ENCODE measurements at places on chromosomes 11 and 22.
A peak's percentile ranks its signal among the peaks of the same experiment; 100 is the strongest.

GRCh38 chr11:19524171-19524671, 188.4 kb upstream of the NAV2 start:
- DNase-seq: no peak
- H3K27ac ChIP-seq: no peak overlapping the region
- peaks cover 30% of the 10 kb centered on the region for H3K27me3 ChIP-seq
- H3K4me1 ChIP-seq: no peaks in the 10 kb centered on the region

- no peak overlapping the region for H3K4me3 ChIP-seq
- no peak for DNase-seq
- no peaks in the 10 kb centered on the region for H3K4me1 ChIP-seq
- H3K27me3 ChIP-seq: peaks cover 60% of the 10 kb centered on the region
- H3K27ac ChIP-seq: no peak overlapping the region
Measured at GRCh38 chr11:31872076-31872443, 60.9 kb upstream of the PAX6 start.

- peak overlapping the region; percentile 4 for H3K4me3 ChIP-seq
- no peaks in the 10 kb centered on the region for H3K4me1 ChIP-seq
- H3K27ac ChIP-seq: no peak overlapping the region
Measured at GRCh38 chr11:107017433-107018218, 650 bp downstream of the GUCY1A2 start.

DNA sequence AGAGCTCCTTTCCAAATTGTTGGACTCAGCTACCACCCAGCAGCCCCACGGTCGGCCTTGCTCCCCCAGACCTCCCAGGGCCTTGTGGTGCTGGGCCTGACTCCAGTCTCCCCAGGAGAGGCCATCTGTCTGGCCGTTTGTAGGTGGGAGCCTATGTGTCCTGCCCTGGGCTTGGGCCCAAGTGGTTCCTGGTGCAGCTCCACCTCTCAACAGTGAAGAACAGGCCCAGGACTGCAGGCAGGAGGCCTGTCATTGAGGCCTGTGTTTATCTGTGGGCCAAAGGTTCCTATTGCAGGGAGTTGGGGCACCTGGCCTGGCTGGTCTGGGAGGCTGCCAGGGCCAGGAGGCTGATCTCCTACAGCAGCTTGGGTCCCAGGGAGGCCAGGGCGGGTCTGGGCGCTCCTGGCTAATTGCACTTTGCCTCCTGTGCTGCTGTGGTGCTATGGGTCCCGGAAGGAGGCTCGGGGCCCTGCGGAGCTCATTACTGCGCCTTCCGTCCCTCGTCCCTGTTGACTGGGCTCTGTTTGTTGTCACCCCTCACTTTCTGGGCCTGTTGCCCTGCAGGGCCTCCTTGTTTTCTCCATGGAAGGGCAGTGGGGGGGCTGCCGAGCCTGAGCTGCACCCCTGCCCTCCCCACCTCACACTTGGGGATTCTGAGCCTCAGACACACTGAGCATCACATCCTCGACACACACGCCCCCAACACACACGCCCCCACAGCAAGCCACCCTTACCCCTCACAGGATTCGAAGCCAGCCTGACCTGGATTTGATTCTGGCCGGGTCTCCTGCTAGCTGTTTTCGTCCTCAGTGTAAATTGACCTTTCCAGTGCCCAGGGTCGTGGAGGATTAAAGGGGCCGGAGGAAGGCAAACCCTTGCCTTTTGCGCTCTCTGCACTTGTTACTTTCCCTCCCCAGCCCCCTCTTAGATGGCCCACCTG, 6.8 kb upstream of the OMP start:
- H3K27ac ChIP-seq: peak overlapping the region; percentile 68
- H3K27me3 ChIP-seq: no peaks in the 10 kb centered on the region
- no peak for DNase-seq
- H3K36me3 ChIP-seq: peaks cover 5% of the 10 kb centered on the region
- peaks cover 3% of the 10 kb centered on the region for H3K4me1 ChIP-seq
- no peak overlapping the region for H3K4me3 ChIP-seq

GRCh38 chr11:93549976-93550375, 6.8 kb upstream of the SMCO4 start:
- peaks cover 38% of the 10 kb centered on the region for H3K27me3 ChIP-seq
- H3K4me1 ChIP-seq: no peaks in the 10 kb centered on the region
- H3K27ac ChIP-seq: no peak overlapping the region
- H3K4me3 ChIP-seq: no peak overlapping the region

- no peak overlapping the region for H3K27ac ChIP-seq
- H3K4me3 ChIP-seq: no peak overlapping the region
- no peak for DNase-seq
- peaks cover 5% of the 10 kb centered on the region for H3K4me1 ChIP-seq
- no peaks in the 10 kb centered on the region for H3K36me3 ChIP-seq
- H3K27me3 ChIP-seq: peaks cover 29% of the 10 kb centered on the region
Measured at GRCh38 chr22:39592081-39593065, 21.8 kb downstream of the CACNA1I start.

DNA sequence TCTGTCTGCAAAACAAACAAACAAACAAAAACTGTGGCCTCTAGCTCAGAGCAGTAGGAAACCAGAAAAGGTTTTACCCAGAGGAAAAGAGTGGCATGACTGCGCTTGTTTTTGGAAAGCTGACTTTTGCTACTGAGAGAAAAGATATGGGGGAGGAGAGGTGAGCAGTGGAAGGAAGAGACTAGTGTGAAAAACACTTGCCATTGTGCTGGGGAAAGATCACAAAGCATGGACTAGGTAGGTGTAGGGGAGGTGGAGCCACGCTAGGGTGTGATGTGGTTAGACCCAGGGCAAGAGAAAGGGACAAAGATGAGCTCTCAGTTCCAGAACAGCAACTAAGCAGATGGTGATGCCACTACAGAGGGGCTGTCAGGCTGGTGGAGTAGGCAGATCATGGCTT, 319.2 kb downstream of the LARGE1 start:
- no peak for DNase-seq
- H3K4me3 ChIP-seq: no peak overlapping the region
- no peak overlapping the region for H3K27ac ChIP-seq
- no peaks in the 10 kb centered on the region for H3K4me1 ChIP-seq
- H3K36me3 ChIP-seq: no peaks in the 10 kb centered on the region
- H3K27me3 ChIP-seq: no peaks in the 10 kb centered on the region

DNA sequence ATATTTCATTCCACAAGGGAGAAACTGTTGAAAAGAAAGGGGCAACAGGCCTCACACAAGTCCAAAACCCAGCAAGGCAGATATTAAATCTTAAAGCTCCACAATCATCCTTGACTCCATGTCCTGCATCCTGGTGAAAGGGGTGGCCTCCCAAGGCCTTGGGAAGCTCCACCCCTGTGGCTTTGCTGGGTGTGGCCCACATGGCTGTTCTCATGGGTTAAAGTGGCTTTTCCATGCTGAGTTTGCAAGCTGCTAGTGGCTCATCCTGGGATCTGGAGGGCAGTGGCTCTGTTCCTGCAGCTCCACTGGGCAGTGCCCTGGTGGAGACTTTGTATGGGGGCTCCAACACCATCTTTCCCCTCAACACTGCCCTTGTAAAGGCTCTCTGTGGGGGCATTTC, 106.4 kb downstream of the CTNND1 start:
- peaks cover 25% of the 10 kb centered on the region for H3K27me3 ChIP-seq
- no peak for DNase-seq
- H3K4me3 ChIP-seq: no peak overlapping the region
- H3K4me1 ChIP-seq: no peaks in the 10 kb centered on the region
- H3K36me3 ChIP-seq: no peaks in the 10 kb centered on the region

- no peak overlapping the region for H3K4me3 ChIP-seq
- H3K36me3 ChIP-seq: no peaks in the 10 kb centered on the region
- no peak overlapping the region for H3K27ac ChIP-seq
- no peaks in the 10 kb centered on the region for H3K4me1 ChIP-seq
- peaks cover 73% of the 10 kb centered on the region for H3K27me3 ChIP-seq
Measured at GRCh38 chr22:47839595-47840227, 1077.3 kb downstream of the TBC1D22A start.

DNA sequence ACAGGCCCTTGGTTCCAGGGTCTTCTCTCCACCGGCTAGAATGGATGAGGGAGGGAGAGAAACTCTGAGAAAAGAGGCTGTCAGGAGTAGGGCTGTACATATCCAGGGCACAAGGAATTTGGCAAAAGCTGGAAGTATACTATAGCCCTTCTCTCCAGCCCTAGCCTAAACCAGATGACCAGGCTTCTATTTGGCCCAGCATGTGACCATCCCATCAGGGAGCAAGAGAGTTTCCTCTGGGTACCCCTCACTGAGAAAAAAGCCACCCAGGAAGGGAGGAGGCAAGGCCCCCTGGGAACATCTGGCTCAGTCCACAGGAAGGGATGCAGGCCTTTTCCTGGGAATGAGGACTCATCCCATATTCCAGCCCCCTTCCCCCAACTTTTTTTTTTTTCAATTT, 8.3 kb downstream of the CD44 start:
- no peak for DNase-seq
- peak overlapping the region; percentile 100 for H3K27ac ChIP-seq
- H3K4me1 ChIP-seq: peaks cover 80% of the 10 kb centered on the region
- H3K4me3 ChIP-seq: peak overlapping the region; percentile 82
- H3K27me3 ChIP-seq: no peaks in the 10 kb centered on the region
- peaks cover 99% of the 10 kb centered on the region for H3K36me3 ChIP-seq

DNA sequence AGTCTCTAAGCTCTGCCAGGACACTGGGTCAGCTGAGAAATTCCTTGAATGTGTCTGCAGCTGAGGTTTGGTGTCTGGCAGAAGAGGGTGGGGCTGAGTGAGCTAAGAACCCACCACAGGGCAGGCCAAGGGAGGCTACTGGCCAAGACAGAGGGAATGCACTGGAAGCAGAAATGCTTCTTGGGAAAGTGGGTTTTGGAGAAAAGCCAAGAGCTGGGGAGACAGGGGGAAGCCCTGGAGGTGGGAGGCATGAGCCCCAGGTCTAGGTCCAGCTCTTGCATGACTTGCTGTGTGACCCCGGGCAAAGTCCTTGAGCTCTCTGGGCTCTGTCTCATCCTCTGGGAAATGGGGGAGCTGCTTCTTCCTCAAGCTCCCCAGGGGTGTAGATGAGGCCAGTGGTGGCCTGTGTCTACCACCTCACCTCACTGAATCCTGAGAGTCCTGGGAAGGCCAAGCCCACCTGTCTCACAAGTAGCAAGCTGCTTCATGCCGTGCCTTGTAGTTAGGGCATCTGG, 2.3 kb downstream of the MMP11 start:
- H3K27ac ChIP-seq: no peak overlapping the region
- DNase-seq: no peak
- H3K36me3 ChIP-seq: no peaks in the 10 kb centered on the region
- H3K27me3 ChIP-seq: no peaks in the 10 kb centered on the region

DNA sequence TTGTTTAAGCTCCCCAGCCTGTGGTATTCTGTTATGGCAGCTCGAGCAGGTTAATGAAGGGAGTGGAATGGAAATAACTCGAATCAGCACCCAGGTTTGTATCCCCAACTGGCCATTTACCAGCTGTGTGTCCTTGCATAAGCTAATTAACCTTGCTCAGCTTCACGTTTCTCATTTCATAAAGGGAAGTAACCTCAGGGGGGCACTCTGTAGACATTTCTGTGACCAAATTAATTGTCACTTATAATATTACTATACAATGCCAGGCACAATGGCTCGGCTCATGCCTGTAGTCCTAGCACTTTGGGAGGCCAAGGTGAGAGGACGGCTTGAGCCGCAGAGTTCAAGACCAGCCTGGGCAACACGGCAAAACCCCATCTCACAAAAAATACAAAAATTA, 13.8 kb downstream of the ADA2 start:
- peaks cover 76% of the 10 kb centered on the region for H3K36me3 ChIP-seq
- no peak for DNase-seq

DNA sequence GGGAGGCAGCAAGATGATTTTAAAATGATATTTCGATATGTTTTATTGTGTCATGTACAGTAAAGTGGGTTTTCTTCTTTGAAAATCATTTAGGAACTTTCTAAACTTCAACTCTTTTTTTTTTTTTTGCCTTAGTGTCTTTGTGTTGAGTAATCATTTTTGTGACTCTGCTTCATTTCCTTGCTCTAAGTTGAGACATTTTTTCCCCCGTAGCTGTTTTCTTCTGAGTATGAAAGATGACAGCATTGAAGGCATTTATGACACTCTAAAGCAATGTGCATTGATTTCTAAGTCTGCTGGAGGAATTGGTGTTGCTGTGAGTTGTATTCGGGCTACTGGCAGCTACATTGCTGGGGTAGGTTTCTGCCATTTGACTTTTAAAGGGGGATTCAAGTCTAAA, 23.5 kb downstream of the RRM1 start:
- no peaks in the 10 kb centered on the region for H3K4me1 ChIP-seq
- H3K36me3 ChIP-seq: peaks cover 49% of the 10 kb centered on the region
- no peak for DNase-seq
- no peak overlapping the region for H3K4me3 ChIP-seq

- H3K27ac ChIP-seq: no peak overlapping the region
- H3K4me1 ChIP-seq: no peaks in the 10 kb centered on the region
- H3K36me3 ChIP-seq: no peaks in the 10 kb centered on the region
- H3K4me3 ChIP-seq: no peak overlapping the region
- no peak for DNase-seq
Measured at GRCh38 chr11:100942016-100942415, 187.6 kb downstream of the PGR start.

GRCh38 chr11:106031202-106031810, 9.3 kb upstream of the MSANTD4 start:
- peaks cover 41% of the 10 kb centered on the region for H3K27me3 ChIP-seq
- H3K36me3 ChIP-seq: no peaks in the 10 kb centered on the region
- no peak overlapping the region for H3K27ac ChIP-seq
- H3K4me1 ChIP-seq: no peaks in the 10 kb centered on the region
- no peak overlapping the region for H3K4me3 ChIP-seq

- H3K27ac ChIP-seq: no peak overlapping the region
- peaks cover 2% of the 10 kb centered on the region for H3K36me3 ChIP-seq
- no peak for DNase-seq
- peaks cover 53% of the 10 kb centered on the region for H3K27me3 ChIP-seq
- H3K4me3 ChIP-seq: no peak overlapping the region
- H3K4me1 ChIP-seq: peaks cover 10% of the 10 kb centered on the region
Measured at GRCh38 chr11:45369313-45369712, 83.2 kb upstream of the SYT13 start.

DNA sequence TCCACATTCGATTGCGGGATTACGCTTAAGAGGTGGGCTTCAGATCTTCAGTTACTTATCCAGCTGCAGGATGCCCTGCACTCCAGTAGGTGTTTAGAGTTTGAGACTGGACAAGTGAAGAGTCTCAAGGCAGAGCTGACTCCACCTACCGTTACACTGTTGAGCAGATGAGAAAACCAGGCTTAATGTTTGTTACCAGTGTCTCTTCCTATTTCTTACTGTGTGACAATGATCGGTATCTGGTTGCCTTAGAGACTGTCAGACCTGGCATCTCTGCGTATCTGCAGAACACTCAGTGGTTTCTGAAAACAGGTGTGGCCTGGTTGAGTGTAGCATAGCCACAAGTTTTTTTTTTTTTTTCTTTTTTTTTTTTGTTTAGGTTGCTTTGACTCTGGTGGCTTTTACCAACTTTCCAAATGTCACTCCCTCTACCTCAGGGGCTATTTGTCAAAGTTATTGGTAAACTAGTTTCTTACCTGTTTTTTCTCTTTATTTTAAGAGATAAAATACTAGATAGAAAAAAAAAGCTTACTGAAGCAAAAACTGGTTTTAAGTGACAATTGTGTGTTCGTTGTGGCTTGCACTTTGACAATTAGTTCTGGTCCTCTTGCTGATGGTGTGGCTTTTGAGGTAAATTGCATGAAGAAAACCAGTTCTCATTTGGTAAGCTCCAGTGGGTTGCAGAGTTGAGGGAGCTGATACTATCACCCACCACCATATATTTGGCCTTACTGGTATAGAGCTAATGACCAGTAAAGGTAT, 284.8 kb downstream of the ETS1 start:
- H3K4me3 ChIP-seq: peak overlapping the region; percentile 77
- peak; percentile 70 for DNase-seq
- peak overlapping the region; percentile 94 for H3K27ac ChIP-seq
